ENCODE measurements at places on chromosomes 16 and 17.

DNA sequence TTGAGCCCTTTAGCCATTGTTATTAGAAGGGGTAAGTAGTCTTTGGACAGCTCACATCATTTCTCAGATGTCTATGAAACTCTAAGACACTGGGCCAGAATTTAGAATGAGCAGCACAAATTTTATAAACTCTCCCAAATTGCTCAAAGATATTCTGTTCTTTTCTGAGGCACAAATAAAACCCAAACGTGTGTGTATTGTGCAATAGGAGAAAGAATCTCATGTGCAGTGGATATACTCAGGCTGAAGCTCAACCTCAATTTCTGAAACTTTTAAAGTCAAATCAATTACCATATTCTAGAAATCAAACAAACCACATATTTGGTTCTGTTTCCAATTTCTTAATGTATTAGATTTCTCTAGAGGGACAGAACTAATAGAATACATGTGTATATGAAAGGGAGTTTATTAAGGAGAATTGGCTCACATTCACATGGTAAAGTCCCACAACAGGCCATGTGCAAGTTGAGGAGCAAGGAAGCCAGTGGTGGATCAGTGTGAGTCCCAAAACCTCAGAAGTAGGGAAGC, 403.6 kb downstream of the RBFOX1 start:
- no peak overlapping the region for H3K4me3 ChIP-seq
- H3K36me3 ChIP-seq: no peaks in the 10 kb centered on the region
- no peaks in the 10 kb centered on the region for H3K4me1 ChIP-seq
- H3K27ac ChIP-seq: no peak overlapping the region

GRCh38 chr16:84069540-84069939, 26.9 kb upstream of the SLC38A8 start:
- H3K27ac ChIP-seq: no peak overlapping the region
- peaks cover 100% of the 10 kb centered on the region for H3K36me3 ChIP-seq
- no peaks in the 10 kb centered on the region for H3K27me3 ChIP-seq

DNA sequence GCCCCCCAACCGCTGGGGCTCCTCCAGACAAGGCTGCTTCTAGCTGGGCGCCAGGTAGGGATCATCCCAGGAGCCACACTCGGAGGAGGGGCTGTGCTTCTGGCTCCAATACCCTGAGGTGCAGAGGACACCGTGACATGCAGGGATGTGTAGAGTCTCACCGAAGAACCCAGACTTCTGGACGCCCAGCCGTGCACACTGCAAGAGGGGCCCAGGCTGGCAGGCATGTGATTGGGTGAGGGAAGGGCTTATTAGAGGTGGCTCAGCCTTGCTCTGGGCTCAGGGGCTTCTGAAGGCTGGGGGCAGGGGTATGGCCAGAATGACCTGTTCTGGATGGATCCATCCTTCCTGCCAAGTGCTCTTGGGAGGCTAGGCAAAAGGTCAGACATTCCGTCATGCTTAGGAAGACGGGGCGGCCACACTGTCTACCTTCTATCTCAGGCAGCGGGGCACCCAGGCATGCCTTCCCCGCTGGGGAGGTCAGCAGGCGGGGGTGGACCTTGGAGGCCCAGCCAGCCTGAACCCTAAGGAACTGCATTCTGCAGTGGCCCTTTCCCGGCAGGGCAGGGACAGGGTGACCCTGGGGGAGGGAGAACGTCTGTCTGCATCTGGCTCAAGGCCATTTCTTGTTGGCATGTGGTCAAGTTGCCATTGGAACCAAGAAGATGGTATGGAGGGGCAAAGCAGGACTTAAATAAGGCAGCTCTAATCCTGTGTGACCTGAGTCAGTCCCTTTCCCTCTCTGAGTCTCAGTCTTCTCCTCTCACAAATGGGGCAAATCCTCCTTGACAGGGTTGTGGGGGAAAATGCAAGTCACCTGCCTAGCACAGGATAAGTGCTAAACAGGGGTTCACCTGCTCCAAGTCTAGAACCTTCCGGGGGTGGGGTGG, 5.8 kb upstream of the ADGRG1 start:
- H3K4me3 ChIP-seq: no peak overlapping the region
- H3K36me3 ChIP-seq: no peaks in the 10 kb centered on the region
- no peak for DNase-seq
- peaks cover 28% of the 10 kb centered on the region for H3K27me3 ChIP-seq
- no peak overlapping the region for H3K27ac ChIP-seq

- no peak overlapping the region for H3K27ac ChIP-seq
- H3K4me1 ChIP-seq: no peaks in the 10 kb centered on the region
- H3K4me3 ChIP-seq: no peak overlapping the region
- H3K27me3 ChIP-seq: no peaks in the 10 kb centered on the region
- no peaks in the 10 kb centered on the region for H3K36me3 ChIP-seq
These were observed 191.6 kb upstream of the GSE1 start for GRCh38 chr16:85421338-85422195.

DNA sequence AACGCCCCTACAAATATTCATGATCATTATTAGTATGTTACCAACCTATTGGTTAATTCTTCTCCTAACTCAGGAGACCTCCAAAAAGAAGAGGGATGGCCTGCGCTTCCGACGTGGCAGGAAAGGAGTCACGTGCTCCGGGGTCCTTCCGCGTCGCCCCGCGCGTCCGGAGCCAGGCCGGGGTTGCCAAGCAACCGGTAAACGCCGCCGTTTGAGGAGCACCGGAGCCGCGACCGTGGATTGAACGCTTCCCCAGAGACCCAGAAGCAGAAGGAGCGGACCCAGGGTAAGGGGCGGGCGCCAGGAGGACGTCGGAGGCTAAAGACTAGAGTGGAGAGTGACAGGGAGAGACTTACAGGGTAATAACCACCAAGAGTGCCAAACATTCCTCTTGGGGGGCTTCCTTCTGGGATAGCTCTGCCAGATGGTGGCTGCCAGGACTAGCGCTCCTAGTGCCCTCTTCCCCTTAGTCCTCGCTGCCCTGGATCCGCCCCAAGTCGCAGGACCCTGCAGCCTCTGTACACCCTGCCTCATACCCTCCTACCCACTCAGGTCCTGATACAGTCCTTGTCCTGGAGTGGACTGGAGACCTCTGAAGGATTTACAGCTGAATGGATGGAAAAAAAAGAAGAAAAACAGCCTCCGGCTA, at the start of gene DNAI2:
Gene DNAI2 (plus strand): TSS at position 175 of the 649 bp plus-strand sequence. CDS start 7,584 bp downstream, outside the sequence.
- peaks cover 58% of the 10 kb centered on the region for H3K27me3 ChIP-seq
- no peaks in the 10 kb centered on the region for H3K36me3 ChIP-seq
- no peak for DNase-seq
- no peak within 1 kb of the TSS for H3K4me3 ChIP-seq

GRCh38 chr17:13465678-13466077, 136.1 kb downstream of the HS3ST3A1 start:
- no peaks in the 10 kb centered on the region for H3K36me3 ChIP-seq
- H3K27me3 ChIP-seq: no peaks in the 10 kb centered on the region
- no peak for DNase-seq
- H3K4me3 ChIP-seq: no peak overlapping the region

DNA sequence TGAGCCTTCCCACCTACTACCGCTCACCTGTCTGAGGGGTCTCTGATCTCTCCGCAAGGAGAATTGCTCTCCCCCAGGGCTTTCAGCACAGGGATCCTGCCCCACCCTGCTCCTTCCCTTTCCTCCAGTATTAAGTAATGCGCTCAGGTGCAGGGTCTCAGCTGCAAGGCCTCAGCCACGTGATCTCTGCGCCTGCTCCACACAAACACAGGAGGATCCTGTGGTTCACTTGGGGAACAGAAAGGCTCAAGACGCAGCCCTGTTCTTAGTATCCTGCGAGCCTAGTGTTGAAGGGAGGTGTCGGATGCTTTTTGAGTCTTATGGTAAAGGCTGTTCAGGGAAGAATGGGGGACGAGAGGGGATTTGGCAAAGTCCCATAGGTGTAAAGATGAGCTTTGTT, 41.6 kb upstream of the GCSH start:
- no peaks in the 10 kb centered on the region for H3K4me1 ChIP-seq
- H3K27me3 ChIP-seq: no peaks in the 10 kb centered on the region
- no peak overlapping the region for H3K4me3 ChIP-seq
- H3K27ac ChIP-seq: no peak overlapping the region
- H3K36me3 ChIP-seq: no peaks in the 10 kb centered on the region
- DNase-seq: no peak

GRCh38 chr17:82106688-82107305, 8.8 kb upstream of the FASN start:
- peaks cover 45% of the 10 kb centered on the region for H3K4me1 ChIP-seq
- peak overlapping the region; percentile 69 for H3K27ac ChIP-seq
- H3K36me3 ChIP-seq: no peaks in the 10 kb centered on the region
- H3K4me3 ChIP-seq: peak overlapping the region; percentile 24
